Glutamatergic neuron (in vitro differentiated cells): ENCODE measurements at places on chromosomes 3 and 15.

DNA sequence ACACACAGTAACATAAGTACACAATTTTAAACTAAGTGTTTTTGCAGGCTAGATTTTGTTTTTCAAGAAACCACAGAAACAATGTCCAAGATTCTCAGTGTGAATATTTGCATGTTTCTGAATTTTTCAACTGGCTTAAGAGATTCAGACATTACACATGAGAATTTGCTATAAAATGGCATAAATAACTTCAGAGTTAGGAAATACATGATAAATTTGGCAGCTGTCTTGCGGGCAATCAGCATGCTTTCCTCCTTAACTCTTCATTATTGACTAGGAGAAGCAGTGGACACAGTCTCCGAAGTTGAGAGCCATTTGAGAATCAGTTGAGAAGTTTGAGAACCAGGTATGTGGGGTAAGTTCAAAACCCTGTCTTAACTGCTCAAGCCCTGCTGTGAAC lies 625.6 kb upstream of the SGO1 start:
- H3K27ac ChIP-seq: no peak overlapping the region
- no peaks in the 10 kb centered on the region for H3K4me1 ChIP-seq
- no peaks in the 10 kb centered on the region for H3K27me3 ChIP-seq

DNA sequence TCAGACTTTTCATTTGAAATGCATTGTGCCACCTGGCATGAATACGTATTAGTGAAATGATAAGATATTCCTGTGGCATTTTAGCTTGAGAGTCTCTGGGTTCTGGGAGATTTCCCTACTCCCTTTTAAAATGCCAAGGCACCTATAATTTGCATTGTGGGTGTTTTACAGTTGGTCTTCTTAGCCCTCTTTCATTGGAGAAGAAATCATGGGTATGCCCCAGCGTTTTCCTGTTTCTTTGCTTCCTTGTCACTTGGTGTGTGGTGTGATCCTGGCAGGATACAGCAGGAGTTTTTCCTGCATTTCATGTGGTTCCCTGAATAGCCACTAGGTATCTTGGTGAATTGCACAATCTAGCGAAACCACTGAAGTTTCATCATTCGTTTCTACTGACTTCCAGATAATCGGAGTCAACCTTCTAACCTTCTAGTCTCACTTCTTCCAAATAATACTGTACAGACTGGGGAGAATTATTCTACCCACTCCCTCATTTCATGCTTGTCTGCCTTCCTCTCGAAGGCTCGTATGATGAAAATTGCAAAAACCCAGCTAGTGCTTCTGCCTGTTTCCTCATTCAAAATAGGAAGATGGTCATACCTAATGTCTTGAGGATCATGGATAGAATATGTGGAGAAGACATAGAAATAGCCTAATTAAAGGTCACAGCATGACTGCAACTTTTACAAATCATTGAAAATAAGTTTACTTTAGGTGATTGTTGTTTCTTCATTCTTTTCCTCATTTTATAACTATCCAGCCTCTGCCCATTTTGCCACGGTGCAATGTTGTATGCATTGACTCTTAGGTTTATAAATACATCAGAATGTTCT lies 2.6 kb downstream of the BHLHE40 start:
- no peak overlapping the region for H3K27ac ChIP-seq
- H3K27me3 ChIP-seq: peaks cover 15% of the 10 kb centered on the region
- no peaks in the 10 kb centered on the region for H3K36me3 ChIP-seq
- H3K4me1 ChIP-seq: peaks cover 9% of the 10 kb centered on the region
- H3K4me3 ChIP-seq: no peak overlapping the region

GRCh38 chr15:79615754-79616153 lies 183.6 kb downstream of the MINAR1 start:
- no peaks in the 10 kb centered on the region for H3K27me3 ChIP-seq
- no peak overlapping the region for H3K4me3 ChIP-seq
- H3K36me3 ChIP-seq: no peaks in the 10 kb centered on the region

- H3K36me3 ChIP-seq: no peaks in the 10 kb centered on the region
- DNase-seq: no peak
- peaks cover 7% of the 10 kb centered on the region for H3K4me1 ChIP-seq
- no peak overlapping the region for H3K27ac ChIP-seq
These were observed 4.8 kb downstream of the SLC6A6 start for GRCh38 chr3:14407203-14407602.

GRCh38 chr15:26841941-26842340 lies 24.9 kb upstream of the GABRA5 start:
- H3K4me1 ChIP-seq: peaks cover 8% of the 10 kb centered on the region
- no peak for DNase-seq
- H3K27ac ChIP-seq: no peak overlapping the region
- H3K4me3 ChIP-seq: peak overlapping the region; percentile 7
- H3K36me3 ChIP-seq: no peaks in the 10 kb centered on the region
- H3K27me3 ChIP-seq: peaks cover 2% of the 10 kb centered on the region

DNA sequence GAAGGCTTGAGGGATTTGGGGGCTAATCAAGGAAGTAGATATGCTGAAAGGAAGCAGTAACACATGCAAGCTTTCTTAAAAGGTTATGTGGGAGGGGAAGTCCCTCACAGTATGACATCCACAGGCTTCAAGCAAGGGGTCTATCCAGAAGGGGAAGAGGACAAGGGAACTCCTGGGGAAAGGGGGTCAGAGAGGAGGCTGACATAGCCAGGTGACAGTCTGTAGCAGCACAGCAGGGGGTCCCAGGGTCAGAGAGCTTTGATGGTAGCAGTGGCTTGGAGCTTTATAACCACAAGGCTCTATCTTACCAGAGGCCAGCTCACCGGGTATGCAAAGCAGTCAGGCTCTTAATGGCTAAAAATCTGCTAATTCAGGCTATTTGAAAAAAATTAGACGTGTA lies 150.6 kb upstream of the NSMCE3 start:
- no peaks in the 10 kb centered on the region for H3K4me1 ChIP-seq
- H3K36me3 ChIP-seq: peaks cover 14% of the 10 kb centered on the region
- peaks cover 2% of the 10 kb centered on the region for H3K27me3 ChIP-seq
- H3K4me3 ChIP-seq: no peak overlapping the region
- no peak for DNase-seq

GRCh38 chr15:67758619-67759300 lies 66.5 kb upstream of the SKOR1 start:
- no peaks in the 10 kb centered on the region for H3K27me3 ChIP-seq
- peaks cover 5% of the 10 kb centered on the region for H3K36me3 ChIP-seq
- no peak overlapping the region for H3K4me3 ChIP-seq
- DNase-seq: no peak
- no peak overlapping the region for H3K27ac ChIP-seq

- H3K27me3 ChIP-seq: no peaks in the 10 kb centered on the region
- DNase-seq: no peak
- no peaks in the 10 kb centered on the region for H3K4me1 ChIP-seq
- no peak overlapping the region for H3K4me3 ChIP-seq
These were observed 56.9 kb downstream of the UBR1 start for GRCh38 chr15:43048935-43049334.

GRCh38 chr15:85583923-85584390 lies 203.6 kb downstream of the AKAP13 start:
- no peak for DNase-seq
- H3K4me1 ChIP-seq: peaks cover 78% of the 10 kb centered on the region
- H3K36me3 ChIP-seq: no peaks in the 10 kb centered on the region
- H3K27ac ChIP-seq: peak overlapping the region; percentile 92
- H3K27me3 ChIP-seq: peaks cover 16% of the 10 kb centered on the region

GRCh38 chr15:83733691-83734090 lies 79.8 kb downstream of the ADAMTSL3 start:
- no peak overlapping the region for H3K4me3 ChIP-seq
- H3K36me3 ChIP-seq: no peaks in the 10 kb centered on the region
- no peaks in the 10 kb centered on the region for H3K4me1 ChIP-seq
- DNase-seq: no peak
- H3K27me3 ChIP-seq: no peaks in the 10 kb centered on the region

DNA sequence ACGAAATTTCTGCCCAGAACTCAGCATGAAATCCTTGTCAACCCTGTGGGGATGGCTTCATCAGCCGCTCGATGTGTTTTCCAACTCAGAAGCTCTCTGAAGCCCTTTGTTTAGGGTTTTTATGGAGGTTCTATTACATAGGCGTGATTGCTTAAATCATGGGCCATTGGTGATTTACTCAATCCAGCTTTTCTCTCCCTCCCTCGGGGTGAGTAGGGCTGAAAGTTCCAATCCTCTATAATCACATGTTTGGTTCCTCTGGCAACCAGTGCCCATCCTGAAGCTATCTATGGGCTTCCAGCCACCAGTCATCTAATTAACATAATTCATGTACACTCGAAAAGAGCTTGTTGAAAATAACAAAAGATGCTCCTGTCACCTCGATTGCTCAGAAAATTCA lies 51.6 kb downstream of the GATM start:
- no peaks in the 10 kb centered on the region for H3K4me1 ChIP-seq
- no peak overlapping the region for H3K4me3 ChIP-seq
- no peak for DNase-seq
- no peaks in the 10 kb centered on the region for H3K27me3 ChIP-seq
- H3K36me3 ChIP-seq: no peaks in the 10 kb centered on the region

DNA sequence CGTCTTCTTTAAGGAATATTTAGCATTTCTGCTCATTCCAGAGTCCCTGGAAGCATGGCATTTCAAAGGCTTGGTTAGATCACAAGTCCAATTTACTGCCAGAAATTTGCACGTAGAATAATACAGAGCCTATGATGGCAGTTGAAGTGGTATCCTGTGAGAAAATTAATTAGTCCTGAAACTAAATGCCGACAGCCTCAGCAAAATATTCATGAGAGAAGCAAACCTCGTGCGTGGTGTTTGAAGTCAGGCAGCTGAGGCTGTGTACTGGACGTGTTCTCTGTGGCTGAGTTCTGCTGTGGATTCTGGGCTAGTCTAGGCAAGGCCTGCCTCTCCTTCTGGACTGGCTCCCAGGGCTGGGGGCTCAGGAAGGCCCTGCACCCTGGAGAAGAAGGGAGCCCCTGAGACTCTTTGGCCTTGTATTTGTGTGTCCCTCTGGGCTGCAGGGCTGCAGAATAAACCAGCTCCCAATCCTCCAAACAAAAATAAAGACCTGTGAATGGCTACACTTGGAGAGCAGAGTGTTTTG lies 106.6 kb downstream of the APBA2 start:
- H3K36me3 ChIP-seq: peaks cover 7% of the 10 kb centered on the region
- DNase-seq: no peak
- peak overlapping the region; percentile 22 for H3K27ac ChIP-seq
- H3K4me3 ChIP-seq: peak overlapping the region; percentile 17

- H3K4me1 ChIP-seq: no peaks in the 10 kb centered on the region
- no peak overlapping the region for H3K4me3 ChIP-seq
- no peak overlapping the region for H3K27ac ChIP-seq
- DNase-seq: no peak
These were observed 42.5 kb upstream of the MME start for GRCh38 chr3:155037508-155038202.

- H3K4me3 ChIP-seq: no peak overlapping the region
- DNase-seq: no peak
- H3K4me1 ChIP-seq: no peaks in the 10 kb centered on the region
- H3K27me3 ChIP-seq: no peaks in the 10 kb centered on the region
These were observed 41.6 kb upstream of the STRIT1 start for GRCh38 chr3:155334914-155335723.

- H3K4me1 ChIP-seq: peaks cover 2% of the 10 kb centered on the region
- no peaks in the 10 kb centered on the region for H3K36me3 ChIP-seq
- peaks cover 3% of the 10 kb centered on the region for H3K27me3 ChIP-seq
These were observed 89.4 kb upstream of the C3orf80 start for GRCh38 chr3:160135851-160136250.

GRCh38 chr3:151109286-151109800 lies 23.9 kb downstream of the MED12L start:
- H3K4me1 ChIP-seq: peaks cover 2% of the 10 kb centered on the region
- no peak overlapping the region for H3K4me3 ChIP-seq
- H3K36me3 ChIP-seq: no peaks in the 10 kb centered on the region
- H3K27me3 ChIP-seq: no peaks in the 10 kb centered on the region
- H3K27ac ChIP-seq: no peak overlapping the region

DNA sequence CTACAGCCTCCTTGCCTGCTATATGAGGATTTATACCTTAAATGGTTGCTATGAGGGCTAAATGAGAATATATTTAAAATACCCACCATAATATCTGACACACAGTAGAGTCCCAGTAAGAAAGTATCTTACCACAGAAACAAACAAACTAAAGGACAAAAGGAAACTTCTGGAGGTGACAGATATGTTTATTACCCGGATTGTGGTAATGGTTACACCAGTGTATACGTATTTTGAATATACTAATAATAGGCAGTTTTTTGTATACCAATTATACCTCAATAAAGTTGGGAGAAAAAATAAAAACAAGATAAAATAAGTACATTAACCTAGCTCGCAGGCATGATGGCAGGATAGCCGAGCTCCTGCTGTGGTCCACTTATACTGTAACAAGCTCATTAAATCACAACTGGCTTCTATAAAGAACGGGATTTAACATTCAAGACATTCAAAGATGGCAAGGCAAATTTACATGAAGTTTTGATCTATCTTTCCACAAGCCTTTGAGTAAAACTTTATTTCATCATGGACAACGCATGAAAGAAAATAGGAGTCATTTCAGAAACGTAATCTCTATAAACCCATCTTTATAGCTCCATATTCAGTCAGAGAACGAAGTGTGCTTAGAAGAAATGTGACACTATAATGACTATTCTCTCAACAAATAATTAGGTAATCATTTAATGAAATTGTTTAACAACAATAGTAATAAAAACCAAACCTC lies 1.5 kb downstream of the RPN1 start:
- peaks cover 2% of the 10 kb centered on the region for H3K27me3 ChIP-seq
- no peaks in the 10 kb centered on the region for H3K36me3 ChIP-seq
- no peak for DNase-seq
- H3K4me3 ChIP-seq: peak overlapping the region; percentile 86
- peak overlapping the region; percentile 64 for H3K27ac ChIP-seq

DNA sequence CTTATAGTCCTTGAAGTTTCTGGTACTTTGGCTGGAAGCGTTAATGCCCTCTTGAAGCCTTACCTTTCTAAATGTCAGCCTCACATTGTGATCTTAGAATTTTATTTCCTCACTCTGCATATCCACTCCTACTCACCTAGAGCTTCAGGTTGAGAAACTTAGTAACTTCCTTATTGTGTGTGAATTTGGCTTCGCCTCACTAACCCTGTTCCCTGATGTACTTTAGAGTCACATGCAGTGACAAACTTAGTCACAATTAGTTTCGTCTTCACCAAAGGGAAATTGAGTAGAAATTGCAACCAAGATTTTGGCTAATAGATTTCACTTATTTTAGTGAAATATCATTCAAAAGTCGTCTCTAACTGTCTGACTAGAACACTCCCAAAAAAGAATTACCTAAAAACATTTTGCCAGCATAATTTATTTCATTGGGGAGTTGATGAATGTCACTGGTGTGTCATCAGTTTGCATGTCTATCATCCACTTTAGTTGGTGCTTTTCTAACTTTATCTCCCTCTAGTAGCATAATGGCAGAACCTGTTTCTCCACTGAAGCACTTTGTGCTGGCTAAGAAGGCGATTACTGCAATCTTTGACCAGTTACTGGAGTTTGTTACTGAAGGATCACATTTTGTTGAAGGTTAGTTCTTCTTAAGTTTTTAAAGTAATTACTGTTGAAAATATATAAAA lies 960 bp downstream of the MFN1 start:
- no peak for DNase-seq
- peaks cover 6% of the 10 kb centered on the region for H3K4me1 ChIP-seq
- H3K4me3 ChIP-seq: peak overlapping the region; percentile 94
- H3K27ac ChIP-seq: peak overlapping the region; percentile 72

GRCh38 chr3:52144034-52144795 lies 10.0 kb downstream of the POC1A start:
- DNase-seq: peak; percentile 90
- peaks cover 7% of the 10 kb centered on the region for H3K27me3 ChIP-seq
- no peaks in the 10 kb centered on the region for H3K36me3 ChIP-seq
- H3K4me1 ChIP-seq: no peaks in the 10 kb centered on the region
- no peak overlapping the region for H3K4me3 ChIP-seq

- no peak overlapping the region for H3K27ac ChIP-seq
- no peaks in the 10 kb centered on the region for H3K36me3 ChIP-seq
- H3K4me3 ChIP-seq: no peak overlapping the region
- DNase-seq: no peak
- H3K27me3 ChIP-seq: no peaks in the 10 kb centered on the region
- H3K4me1 ChIP-seq: no peaks in the 10 kb centered on the region
These were observed 114.2 kb downstream of the AGBL1 start for GRCh38 chr15:86193716-86194380.
